Left colon (tissue), 2 donors: ENCODE measurements at places on chromosomes 5 and 9. TPM values are rescaled to one million over a fixed set of nuclear protein-coding genes. Genes with fewer than 3 reads are reported as not detected.
A peak's percentile ranks its signal among the peaks of the same experiment; 100 is the strongest.

Gene F2R
- total RNA-seq = 5.5 TPM

- peak; percentile 44 for DNase-seq
Measured at GRCh38 chr9:133188006-133188842, 20.8 kb downstream of the OBP2B start.

DNA sequence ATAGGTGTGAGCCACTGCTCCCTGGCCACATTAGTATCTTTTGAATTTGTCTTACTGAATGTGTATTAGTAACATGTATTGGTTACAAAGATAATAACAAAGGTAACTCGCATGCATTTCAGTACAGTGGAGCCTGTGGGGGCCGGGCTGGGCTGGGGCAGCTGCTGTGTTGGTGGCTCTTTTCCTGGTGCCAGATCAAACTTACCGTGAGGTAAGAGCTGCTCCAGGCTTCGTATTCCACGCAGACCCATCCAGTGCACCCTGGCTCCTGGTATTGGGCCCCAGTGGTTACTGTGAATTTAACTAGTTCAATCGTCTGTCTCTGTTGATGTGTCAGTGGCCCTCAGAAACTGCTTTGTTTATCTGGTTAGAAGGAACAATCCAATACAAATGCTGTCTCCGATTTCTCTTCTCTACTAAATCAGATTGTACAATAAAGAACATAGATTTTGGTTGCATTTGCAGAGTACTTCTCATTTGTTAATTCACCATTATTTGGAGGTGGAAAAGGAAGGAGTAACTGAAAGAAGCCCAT, 15.6 kb downstream of the PRRC2B start:
- no peak for DNase-seq

- no peak for DNase-seq
Measured at GRCh38 chr9:109894473-109894872, 114.5 kb downstream of the PALM2AKAP2 start.

- DNase-seq = no peak
Measured at GRCh38 chr9:134128727-134129679, 6.9 kb upstream of the WDR5 start.

GRCh38 chr9:27131731-27132130, 22.7 kb downstream of the TEK start:
- DNase-seq = no peak

DNA sequence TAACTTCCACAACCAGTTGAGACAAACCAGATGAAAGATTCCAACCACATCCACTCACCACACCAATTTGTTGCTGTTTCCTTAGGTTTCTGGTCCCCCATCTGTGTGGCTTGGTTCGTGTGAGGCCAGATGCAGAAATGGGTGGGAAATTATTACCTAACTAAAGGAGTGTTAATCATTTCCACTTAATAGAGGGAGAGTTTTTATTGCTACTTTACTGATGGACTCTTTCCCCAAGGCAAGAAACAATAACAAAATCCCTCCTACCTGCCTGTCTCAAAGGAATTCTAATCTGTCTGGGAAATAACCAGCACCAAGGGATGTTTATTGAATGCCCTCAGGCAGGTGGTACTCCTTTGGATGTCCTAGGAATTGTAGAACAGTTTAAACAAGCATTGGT, 76.3 kb downstream of the TMEM167A start:
- no peak for DNase-seq

DNA sequence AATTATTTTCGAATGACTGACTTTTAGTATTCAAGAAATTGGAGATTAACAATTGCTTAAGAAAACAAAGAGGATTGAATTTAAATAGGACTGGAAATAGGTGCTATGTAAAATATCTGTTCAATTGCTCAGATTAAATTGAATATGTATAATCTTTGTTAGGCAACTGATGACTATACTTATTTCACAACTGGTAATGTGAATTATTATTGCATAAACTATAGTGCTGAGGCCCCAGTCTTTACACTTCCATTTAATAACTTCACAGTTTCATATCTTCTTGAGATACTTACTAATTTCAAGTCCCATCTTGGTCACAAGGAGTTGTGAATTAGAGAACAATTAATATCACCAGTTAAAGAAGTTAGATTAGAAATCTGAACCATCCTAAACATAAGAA, 16.7 kb downstream of the CEP78 start:
- DNase-seq = no peak

DNA sequence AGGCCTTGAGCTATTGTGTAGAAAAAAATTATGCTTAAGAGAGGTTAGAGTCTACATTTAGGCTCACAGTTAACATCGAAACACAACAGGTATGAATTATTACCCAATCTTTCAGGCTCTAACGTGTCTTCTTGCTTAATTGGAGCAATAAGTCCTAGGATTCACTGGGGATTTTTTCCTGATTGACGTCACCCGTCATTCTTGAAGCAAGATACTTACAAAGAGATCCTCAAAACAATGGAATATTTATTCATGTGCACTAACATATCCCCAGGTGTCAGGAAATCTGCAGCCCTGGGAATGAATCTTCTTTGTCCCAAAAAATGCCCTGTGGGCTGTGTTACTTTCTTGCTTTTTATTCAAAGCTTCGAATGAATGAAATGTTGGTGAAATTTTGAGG, 413.5 kb downstream of the NFIB start:
- no peak for DNase-seq

DNA sequence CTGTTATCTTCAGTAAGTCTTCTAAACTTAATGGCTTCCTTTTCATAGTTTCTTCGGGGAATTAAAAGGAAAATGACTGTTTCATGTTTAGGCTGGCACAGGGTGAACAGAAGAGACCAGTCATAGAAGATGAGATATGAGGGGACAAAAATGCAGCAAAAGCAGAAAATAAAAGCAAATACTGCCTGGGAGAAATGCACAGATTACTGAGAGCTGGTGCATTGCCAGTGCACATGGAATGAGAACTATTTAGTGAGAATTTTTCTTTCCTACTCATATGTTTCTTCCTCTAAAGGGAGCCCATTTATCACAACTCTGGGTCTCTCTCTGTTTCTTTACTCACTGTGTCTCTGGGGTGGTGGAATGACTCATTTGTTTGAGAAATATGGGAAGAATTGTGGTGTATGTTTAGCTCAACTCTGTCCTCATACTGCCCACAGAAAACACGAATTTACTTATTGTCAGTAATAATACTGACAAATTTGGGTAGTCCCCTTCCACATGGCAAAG, 25.9 kb upstream of the ANKRD55 start:
- DNase-seq = no peak
